Cortex of kidney (tissue), 1 donor: ENCODE measurements at places on chromosomes 2 and 18.

GRCh38 chr2:235406430-235406829 lies 87.4 kb upstream of the AGAP1 start:
- no peak for DNase-seq

- no peak for DNase-seq
Observed at GRCh38 chr2:105398336-105399206, at the start of gene FHL2. Gene FHL2 (minus strand): TSS chr2:105399051. CDS start chr2:105386516, 12,535 bp downstream.

DNA sequence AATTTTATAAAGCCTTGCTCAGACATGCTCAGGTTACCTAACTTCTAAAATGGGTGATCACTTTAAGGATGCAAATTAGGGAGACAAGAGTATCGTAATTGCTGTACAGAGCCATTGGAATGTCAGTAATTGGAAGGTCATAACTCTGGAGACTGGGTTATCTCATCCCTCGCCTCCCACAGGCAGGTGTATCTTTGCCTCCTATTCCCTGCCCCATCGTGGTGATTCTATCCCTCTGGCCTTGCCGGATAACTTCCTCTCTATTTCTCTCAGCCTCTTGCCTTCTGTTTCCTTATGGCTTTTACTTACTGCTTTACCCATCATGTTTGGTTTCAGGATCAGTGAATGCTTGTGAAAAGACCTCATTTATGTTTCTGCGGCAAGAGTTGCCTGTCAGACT lies 2.5 kb downstream of the PDK1 start:
- no peak for DNase-seq

GRCh38 chr18:58117786-58118403 lies 73.9 kb downstream of the NEDD4L start:
- no peak for DNase-seq

DNA sequence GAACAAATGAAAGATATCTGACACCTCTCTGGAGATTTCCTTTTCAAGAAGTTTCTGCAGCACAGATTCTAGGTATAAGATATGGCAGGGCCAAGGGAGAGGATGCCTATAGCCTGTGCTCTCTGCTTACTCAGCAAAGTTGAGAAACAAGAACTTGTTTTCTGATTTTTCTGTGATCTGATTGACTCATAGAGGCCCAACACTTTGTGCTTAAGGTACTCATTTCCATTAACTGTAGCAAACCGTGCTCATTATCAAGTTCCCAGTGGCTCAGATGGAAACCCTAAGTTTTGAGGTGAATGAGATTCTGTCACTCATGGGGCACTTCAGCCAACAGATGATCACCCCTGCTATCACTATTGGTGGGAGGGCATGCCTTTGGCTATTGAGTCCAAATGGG lies 124.3 kb downstream of the SP100 start:
- no peak for DNase-seq

DNA sequence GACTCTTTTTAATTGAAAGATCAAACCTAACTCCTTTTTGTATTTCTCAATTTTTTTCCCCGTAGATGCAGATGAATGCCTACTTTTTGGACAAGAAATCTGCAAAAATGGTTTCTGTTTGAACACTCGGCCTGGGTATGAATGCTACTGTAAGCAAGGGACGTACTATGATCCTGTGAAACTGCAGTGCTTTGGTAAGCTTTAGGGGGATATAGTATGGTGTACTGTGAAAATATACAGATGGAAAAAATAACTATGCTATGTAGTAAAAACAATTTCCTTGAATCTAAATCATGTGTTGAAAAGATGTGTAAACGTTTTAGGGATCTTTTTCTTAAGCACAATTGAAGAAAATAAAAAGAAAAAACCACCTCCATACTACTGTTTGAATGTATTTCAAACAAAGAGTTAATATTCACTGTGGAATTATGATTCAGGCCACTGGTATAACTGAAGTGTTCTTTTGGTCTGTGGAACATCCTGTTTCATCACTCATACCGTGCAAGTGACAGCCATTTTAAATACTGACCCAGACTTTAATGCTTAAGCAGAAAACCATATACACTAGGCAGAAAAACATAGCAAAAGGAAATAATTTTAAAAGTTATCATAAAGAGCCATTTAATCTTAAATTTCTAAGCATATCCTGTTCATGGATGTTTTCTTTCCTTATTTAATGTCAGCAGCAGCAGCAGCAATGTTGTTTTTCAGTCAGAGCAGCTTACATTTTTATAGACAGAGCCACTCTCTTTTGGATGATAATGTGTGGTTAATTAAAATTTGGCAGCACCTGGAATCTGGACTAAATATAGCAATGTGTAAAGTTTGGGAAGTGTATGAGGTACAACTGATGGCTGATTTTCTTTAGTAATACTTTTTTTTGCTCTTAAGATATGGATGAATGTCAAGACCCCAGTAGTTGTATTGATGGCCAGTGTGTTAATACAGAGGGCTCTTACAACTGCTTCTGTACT lies 112.8 kb upstream of the RASGRP3 start:
- no peak for DNase-seq

- DNase-seq = no peak
Observed at GRCh38 chr2:88545118-88545517, 82.1 kb downstream of the EIF2AK3 start.

DNA sequence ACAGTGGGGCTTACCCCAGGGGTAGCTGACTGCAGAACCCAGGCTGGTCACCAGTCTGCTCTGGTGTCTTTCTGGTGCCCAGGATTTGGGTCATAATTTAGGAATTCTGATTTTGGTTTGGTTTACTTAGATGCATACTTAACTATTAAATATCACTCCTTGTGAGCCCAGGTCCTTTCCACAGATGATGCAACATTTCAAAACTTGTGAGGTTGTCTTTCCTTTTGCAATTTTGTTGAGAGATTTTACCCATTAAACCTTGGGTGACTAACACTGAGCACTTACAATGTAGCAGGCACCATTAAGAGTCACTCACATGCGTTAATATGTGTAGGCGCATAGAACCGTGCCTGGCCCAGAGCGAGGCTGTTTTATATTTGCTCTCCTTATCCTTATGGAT lies 61.8 kb upstream of the RPL31 start:
- no peak for DNase-seq

DNA sequence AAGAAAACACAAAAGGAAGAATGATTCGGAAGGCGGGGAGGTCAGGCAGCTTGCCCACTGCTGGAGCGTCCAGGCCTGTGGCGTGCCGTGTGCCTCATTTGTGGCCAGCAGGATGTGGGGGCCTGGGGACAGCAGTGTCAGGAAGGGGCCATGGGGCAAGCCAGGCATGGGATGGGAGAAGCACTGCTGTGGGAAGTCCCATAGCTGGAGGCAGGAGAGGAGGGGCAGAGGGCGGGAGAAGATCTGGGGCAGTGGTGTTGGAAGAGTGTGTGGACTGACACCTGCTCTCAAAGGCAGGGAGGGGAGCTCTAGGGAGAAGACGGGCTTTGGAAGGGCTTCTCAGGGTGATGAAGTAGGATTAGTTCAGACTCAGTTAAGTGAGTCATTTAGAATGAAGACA lies 133.7 kb downstream of the ACOXL start:
- DNase-seq = no peak

GRCh38 chr2:155513248-155513647 lies 814.8 kb downstream of the KCNJ3 start:
- DNase-seq = no peak

DNA sequence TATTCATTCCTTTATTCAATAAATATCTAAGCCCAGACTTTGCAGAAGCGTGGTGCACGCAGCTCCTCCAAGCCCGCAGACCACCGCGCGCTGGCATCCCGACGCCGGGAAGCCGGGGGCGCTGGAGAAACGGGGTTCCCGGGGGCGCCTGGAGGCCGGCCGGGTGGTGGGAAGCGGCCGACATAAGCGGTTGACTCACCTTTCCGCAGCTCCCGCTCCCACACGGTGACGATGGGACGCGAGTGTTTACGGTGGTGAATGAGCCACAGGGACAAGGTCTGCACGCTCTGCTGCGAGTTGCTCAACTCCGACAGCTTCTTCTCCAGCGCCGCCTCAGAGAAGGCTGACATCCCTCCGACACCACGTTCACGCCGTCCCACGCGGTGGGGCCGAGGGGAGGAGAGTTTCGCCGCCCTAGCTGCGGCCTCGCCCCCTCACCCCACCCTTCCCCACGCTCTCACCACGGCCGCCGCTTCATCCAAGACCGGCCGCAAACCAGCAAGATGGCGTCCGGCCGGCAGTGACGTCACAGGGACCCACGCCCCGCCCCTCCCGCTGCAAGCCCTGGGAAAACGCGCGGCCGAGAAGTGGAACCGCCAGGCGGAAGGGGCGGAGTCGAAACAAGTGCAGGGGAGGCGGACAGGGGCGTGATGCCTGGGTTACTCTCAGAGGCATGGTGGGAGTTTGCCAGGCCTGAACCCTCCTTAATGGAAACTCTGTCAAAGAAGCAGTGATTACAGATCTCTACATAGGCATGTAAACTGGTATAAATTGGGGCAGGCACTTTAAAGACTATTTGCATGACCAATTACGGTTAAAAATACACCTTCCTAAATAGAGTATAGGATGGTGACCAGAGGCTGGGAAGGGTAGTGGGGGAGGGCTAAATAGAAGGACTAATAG lies at the start of gene RPRD1A:
TSS of gene RPRD1A (minus strand) at position 505 of the 903 bp plus-strand sequence. CDS start at position 350, 155 bp downstream.
- DNase-seq = peak; percentile 48

GRCh38 chr2:12317814-12318426 lies 398.8 kb upstream of the TRIB2 start:
- no peak for DNase-seq

DNA sequence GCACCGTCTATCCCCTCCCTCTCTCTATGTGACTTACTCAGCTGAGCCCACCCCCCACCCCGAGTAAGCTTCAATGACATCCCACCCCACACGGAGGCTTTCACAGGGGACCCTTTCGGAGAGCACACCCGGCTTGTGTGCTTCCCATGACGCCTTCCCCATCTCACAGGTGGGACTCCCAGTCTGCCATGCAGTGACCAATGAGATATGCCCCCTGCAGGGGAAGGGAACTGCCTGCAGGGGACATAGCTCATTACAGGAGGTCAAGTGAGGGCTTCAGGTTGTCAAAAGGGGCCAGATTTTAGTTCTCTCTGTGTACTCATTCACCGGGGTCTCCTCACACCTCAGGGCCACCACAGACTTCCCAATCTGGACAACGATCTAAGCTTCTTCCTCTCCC lies 112.6 kb downstream of the GAREM1 start:
- DNase-seq = no peak

DNA sequence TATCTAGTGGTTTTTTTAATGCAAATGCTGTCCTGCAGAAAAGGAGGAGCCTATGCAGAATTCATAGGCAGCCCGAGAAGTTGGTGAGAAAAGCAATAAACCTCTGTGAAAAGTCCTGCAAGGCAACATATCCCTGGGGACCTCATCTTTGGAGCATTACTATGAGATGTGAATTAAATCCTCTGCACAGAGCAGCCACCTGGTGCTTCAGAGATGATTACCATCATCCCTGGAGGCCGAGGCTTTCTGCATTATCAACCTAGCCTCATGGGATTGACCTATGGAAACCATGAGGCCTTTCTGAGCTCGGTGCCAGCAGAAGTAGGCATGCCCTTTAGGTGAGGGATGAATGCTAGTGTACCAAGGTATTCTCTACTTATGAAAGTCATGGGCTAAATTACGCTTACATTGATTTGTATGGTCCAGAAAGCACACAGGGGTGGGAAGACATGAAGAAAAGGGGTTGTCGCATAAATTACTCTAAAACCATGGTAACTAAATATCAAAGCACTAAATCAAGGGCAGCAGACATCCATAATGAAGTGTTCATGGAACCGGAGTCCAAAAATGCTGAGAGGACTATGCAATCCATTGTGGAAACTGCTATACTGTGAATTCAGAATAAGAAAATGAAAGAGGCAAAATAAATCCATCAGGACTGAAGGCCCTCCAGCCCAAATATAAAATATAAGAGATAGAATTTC lies 623.5 kb upstream of the DDX18 start:
- DNase-seq = no peak

DNA sequence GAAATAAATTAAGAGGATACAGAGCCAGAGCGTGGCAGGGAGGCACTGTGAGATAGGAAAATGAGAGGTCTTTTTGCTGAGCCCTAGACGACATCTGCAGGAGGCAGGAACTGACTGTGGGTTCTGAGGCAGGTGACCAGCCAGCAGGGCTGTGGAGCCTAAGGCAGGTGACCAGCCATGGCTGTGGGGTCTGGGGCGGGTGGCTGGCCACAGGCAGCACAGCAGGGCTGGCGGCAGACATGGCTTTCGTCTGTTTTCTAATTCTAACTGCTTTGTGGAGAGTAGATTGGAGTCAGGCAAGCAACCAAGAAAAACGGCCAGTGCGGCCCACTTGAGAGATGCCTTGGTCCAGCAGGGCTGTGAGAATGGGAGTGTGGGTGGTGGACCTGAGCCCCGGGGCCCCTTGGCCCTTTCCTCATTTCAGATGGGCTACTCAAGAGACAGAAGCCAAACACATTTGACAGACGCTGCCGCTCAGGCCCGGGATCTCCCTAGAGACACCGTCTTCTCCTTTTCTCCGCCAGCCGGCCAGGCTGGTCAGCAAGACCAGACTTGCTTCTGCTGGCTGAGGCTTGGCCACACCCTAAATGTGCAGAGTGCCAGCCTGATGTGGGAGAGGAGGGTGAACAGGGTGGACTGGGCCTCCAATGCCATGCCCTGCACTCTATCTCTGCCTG lies 19.7 kb upstream of the GNAL start:
- no peak for DNase-seq

- DNase-seq = no peak
Observed at GRCh38 chr2:235701206-235701981, 207.6 kb downstream of the AGAP1 start.

DNA sequence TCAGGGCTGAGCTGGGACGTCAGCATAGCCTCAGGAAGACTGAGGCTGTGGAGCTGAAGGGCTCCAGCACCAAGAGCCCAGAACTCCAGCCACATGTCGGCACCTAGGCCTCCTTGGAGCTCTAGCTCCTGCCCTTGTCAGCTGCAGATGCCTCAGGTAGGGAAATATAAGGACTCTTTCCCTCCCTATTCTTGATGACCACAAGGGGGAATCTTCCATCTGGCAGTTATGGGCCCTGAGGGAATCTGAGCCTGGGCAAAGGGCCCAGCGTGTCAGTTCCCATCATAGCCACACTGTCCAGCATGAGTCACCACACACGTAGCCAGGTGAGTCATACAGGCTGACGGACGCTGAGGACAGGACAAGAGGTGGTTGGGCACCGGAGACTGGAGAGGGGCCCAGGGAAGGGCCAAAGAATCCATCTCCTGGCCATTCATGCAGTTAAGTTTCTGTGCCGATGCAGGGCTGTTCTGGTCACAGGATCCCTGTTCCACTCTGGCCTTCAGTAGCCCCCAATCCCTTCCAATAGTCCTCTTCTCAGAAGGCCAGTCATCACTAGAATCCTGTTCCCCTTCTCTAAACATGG lies 1.8 kb downstream of the MPV17 start:
- DNase-seq = no peak
